ENCODE measurements at places on chromosomes 11 and 22.

DNA sequence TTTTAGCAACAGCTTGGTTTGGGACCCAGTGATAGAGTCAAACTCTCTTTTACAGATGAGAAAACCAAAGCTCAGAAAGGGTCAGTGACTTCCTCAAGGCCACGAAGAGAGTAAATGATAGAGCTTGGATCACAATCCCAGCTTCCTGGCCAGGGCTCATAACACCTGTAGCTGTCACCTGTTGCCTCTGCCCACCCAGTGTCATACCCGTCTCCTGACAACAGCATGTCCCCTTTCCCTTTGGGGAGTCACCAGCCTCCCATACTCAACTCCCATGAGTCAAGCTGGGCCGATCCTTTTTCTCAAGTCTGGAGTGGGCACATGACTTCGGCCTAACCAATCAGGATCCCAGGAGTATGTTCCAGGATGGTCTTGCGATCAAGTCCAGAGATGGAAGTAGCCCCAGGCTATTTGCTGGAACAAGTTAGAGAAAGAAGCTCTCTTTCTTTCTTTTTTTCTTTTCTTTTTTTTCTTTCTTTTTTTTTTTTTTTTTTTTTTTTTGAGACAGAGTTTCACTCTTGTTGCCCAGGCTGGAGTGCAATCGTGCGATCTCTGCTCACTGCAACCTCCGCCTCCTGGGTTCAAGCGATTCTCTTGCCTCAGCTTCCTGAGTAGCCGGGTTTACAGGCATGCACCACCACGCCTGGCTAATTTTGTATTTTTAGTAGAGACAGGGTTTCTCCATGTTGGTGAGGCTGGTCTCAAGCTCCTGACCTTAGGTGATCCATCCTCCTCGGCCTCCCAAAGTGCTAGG is 27.8 kb upstream of the MYH9 start:
- no peak for DNase-seq

DNA sequence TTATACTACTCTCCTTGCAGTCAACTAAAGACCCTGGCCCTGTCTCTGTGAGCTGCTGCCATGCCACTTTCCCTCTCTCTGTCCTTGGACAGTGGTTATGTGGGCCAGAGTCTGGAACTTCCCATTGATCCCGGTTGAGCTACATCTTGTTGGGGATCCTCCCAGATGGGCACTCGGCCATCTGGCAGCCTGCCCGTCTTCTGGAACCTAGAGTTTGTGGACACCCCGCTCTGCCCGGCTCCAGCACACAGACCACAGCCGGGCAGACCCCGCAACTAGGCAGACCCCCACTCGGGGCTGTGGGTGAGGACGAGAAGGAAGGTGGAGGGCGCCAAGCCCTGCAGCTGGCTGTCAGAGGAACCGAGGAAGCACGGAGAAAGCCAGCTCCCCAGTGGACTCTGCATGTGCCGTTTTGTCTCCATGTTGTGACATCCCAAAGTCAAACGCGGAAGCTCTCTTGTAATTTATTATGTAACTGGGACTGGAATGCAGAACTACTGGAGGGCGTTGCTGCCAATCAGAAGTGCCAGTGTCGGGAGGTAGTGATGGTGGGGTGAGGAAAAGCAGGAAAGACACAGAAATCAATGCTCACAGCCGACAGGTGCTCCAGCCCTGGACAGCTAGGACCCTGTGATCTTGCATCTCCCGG is 207.7 kb downstream of the CEP164 start:
- no peak for DNase-seq

DNA sequence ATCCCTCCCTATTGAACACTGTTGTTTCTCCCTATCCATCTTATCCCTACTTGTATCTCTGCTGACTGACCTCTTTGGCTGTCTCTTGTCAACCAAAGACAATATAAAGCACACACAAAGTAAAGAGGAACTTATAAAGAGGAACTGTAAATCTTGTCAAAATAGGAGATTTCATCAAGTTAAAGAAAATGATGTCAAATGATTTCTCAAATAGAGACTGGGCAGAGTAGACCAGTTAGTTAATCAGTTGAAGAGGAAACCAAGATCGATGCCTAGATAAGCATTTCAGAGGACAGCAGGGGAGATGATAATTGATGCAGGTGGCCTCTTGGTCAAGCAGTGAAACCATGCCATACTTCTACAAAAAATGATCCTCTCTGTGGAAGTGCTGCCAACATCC is 22.7 kb downstream of the KCNQ1OT1 start:
- DNase-seq, result no peak

DNA sequence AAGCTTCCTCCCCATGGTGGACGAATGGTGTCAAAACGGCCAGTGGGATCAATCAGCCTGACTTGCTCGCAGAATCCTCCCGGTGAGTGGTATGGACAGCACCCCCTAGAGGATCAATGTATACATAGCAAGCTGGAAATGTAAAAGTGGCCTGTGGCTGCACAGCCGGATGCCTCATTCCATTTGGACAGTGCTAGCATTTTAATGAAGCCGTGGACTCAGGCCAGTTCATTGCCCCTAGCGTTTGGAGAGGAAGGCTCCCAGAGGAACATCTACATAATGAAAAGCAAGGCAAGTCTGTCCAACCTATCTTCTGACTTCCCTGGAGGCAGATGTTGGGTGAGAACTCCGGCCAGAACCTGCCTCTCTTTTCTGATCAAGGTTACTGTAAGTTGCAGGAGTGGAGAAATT is 942.3 kb downstream of the NTM start:
- no peak for DNase-seq

DNA sequence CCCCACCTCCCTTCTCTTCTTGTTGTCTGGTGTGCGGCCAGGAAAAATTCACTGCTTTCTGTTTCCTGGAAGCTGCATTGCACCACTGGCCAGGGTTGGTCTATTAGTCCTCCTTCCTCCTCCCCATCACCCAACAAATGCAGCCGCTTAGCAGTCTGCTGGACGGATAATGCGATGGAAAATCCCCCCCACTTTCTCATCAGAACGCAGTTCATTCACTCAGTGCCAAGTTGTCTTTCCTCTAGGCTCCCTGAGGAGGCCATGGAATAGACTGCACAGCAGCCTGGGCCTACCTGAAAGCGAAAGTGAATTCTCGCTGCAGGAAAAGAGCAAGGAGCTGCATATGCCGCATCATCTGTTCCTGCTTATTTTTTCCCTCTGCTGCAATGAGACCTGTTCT is 513.6 kb downstream of the METTL15 start:
- DNase-seq, result peak; percentile 52

- DNase-seq, result no peak
Measured at GRCh38 chr11:102610200-102610599, 14.9 kb downstream of the MMP20 start.

DNA sequence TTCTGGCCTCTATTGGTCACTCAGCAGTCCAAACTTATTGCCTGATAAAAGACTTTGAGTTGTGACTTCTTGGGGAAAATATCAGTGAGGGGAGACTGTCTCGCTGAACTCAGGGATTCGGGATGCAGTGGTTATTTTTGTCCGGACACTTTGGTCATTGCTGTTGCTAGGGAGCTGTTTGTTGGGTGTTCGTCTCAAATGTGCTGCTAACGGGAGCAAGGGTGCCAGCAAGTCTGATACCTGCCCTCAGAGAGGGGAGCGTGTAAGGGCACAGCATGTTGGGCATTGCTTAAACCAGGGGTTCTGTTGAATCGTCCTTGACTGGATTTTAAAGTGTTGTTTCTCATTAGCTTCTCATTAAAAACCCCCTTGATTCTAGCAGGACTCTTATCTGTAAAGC is 49.2 kb upstream of the SLC25A18 start:
- DNase-seq, result no peak

GRCh38 chr11:118200901-118201680 is 23.7 kb downstream of the JAML start:
- no peak for DNase-seq

DNA sequence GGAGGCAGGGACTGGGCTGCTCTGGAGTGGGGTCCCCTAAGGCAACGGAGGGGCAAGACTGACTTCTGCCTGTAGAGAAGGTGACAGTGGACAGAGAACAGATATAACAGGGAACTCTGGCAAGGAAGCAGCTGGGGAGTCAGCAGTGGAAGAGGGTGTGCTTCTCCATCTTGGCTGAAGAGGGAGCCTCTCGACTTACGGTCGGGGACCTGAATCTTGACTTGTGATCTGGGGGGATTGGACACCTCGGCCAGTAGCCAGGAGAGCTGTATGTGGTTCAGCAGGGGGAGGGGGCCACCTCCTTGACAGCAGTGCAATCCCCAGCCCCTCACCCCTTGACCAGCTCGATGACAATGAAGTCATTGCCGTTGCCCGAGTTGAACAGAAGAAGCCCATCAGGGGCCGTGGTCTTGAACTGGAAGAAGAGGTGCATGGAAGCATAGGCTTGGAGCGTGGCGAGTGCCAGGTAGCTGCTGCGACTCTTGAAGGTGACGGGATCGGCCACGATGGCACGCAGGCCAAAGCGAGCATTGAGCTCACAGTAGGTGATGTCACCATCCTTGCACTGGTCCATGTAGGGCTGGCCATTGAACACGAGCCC is 60.0 kb downstream of the SLC22A12 start:
- DNase-seq, result peak; percentile 16

GRCh38 chr11:17443000-17443399 is 33.6 kb downstream of the ABCC8 start:
- no peak for DNase-seq

DNA sequence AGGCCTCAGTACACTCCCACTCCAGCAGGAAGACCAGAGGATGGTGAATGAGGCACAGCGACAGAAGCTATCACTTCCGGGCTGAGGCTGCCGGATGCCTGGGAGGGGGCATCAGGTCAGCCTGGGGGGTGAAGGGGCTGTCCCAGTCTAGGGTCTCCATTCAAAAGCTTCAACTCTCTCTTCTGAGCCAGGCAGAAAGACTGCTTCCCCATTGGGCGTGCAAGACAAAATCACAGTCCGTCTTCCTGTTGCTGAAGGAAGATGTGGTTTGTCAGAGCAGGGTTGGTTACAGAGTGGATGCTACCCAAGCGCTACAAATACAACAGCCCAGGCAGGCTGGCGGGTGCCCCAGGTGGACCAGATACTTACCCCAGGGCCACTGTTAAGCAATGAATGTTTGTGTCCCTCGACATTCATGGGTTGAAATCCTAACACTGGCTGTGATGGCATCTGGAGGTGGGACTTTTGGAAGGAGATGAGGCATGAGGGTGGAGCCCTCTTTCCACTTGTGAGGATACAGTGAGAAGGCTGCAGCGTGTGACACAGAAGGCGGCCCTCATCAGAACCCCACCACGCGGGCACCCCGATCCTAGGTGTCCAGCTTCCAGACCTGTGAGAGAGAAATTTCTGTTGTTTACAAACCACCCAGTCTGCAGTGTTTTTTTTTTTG is 12.0 kb downstream of the UPK3A start:
- no peak for DNase-seq

- no peak for DNase-seq
Measured at GRCh38 chr11:18709414-18709813, 10.8 kb downstream of the TMEM86A start.

DNA sequence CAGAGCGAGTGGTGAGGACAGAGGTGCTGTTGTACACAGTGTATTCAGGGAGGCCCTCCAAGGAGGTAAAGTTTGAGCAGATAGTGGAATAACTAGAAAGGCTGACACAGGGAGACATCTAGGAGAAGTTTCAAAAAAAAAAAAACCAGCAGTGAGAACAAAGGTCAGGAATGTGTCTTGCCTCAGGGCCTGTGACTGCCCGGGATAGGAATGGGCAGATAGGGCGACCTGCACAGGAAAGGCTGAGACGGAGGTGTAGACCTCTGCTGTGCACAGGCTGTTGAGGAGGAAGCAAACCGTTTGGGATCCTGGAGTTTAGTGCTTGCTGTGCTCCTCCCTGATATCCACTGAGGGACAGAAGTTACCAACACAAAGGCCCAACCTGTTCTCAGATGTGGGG is 406.5 kb upstream of the B3GAT1 start:
- no peak for DNase-seq

GRCh38 chr11:14577292-14577691 is 57.1 kb upstream of the PSMA1 start:
- DNase-seq, result no peak

DNA sequence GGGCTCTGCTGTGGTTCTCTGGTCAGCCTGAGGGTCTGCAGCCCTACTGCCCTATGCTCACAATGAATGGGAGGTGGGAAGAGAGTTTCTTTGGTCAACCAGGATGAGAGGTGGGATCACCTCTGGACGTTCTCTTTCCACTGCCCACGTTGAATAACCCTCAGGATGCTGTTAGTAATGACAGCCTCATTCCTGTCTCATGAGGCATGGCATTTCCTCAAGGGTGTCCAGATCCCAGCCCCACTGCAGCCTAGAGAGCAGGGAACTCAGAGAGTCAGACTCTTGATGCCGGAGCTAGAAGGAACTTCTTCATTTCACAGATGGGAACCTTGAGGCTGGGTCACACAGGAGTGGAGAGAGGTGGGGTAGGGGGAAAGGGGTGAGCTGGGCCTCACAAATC is 196.0 kb downstream of the CEP164 start:
- no peak for DNase-seq

All from endothelial cell of umbilical vein (primary cell).